ENCODE measurements at places on chromosomes 5 and 9.
A peak's percentile ranks its signal among the peaks of the same experiment; 100 is the strongest.

DNA sequence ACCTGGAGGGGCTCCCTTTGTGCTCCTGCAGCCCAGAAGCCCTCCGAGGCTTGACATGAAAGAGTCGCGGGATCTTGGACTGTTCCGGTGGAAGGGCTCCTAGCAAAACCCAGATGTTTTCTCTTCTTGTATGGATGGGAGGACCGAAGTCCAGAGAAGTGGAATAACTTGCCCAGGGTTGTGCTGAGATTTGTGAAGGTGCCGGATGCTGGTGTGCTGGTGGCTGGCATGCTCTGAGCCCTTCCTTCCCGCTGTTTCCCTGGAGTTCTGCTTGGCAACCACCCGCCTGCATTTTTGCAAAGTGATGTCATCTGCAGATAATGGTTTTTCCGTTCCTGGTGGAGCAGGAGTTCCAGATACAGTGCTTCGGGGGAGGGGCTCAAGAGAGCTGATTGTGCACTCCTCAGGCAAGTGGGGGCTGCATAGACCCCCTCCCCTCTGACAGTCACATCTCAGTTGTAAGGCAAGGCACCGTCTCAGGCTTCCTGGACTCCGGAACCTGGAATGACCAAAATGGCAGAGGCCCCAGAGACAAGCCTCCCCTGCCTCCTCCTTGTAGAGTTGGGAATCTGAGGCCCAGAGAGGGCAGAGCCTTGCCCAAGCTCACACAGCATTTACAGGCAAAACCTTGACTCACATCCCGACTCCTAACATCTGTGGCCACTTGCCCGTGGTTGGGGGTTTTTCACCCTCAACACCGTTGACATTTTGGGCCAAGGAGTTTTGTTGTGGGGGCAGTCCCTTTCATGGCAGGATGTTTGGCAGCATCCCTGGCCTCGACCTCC lies 157.0 kb downstream of the RGS3 start:
- DNase-seq = no peak

DNA sequence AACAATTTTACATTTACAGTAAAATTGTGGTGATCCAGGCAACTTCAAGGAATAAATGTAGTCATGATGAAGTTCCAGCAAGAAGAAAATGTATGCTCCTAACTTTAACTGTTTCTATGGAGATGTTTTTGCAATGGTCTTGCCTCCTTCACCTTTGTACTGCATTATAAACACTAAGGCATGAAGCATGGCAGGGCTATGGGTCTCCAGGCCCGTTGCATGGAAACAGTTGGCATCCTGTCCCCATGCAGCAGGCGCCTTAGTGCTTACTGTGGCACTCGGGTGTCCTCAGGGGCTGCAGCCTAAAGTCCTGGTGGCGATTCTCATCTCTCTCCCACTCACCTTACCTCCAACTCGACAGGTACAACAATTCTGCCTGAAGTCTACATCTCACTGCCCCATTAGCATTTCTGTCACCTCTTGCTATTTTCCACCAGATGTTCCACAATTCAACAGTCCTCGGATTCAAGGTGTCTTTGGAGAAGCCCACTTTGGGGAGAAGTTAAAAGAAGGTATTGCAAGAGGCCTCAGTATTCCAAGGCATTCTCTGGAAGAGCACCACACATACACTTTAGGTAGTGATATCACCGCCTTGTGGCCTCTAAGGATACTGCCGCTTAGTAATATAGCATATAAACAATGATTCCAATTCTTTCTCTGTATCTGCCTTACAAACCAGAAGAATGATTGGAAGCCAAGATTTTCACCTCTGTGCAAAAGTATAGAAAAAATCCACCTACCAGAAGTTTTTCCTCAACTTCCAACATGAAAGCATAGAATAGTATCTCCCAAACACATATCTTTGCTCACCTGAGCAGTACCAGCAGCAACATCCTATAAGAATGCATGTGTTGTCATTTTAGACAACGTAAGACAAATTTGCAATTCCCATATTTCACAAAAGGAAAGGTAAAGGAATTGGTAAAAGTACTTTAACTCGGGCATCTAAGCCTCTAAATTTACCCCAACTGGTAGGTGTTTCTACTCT lies 5.1 kb downstream of the LIFR start:
- DNase-seq = peak; percentile 37

- DNase-seq = no peak
These were observed 25.2 kb upstream of the FRMD3 start for GRCh38 chr9:83563360-83563759.

- DNase-seq = peak; percentile 21
These were observed 6.2 kb downstream of the UGT3A2 start for GRCh38 chr5:36060420-36060887.

GRCh38 chr9:124389146-124389939 lies 25.9 kb downstream of the PSMB7 start:
- DNase-seq = no peak

- DNase-seq = no peak
These were observed 22.8 kb downstream of the ELAVL2 start for GRCh38 chr9:23803216-23803615.

- DNase-seq = no peak
These were observed 281.1 kb upstream of the PCSK5 start for GRCh38 chr9:75609401-75609800.

GRCh38 chr5:140497897-140498296 lies 49.6 kb upstream of the EIF4EBP3 start:
- no peak for DNase-seq

DNA sequence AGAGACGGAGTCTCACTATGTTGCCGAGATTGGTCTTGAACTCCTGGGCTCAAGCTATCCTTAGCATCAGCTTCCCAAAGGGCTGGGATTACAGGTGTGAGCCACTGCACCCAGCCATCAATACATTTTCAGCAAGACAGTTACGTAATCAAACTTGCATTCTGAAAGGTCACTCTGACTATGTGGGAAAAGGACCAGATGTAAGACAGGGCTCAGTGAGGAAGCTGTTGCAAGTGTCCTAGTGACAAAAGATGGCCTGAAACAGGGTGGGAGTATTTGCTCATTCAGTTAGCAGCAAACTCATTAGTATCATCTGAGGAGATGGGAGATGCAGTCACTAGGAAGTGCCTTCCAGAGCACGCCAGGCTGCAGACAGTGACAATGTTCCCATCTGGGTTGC lies 16.9 kb downstream of the MED27 start:
- no peak for DNase-seq

- DNase-seq = no peak
These were observed 11.8 kb downstream of the GALNT12 start for GRCh38 chr9:98819231-98819630.

DNA sequence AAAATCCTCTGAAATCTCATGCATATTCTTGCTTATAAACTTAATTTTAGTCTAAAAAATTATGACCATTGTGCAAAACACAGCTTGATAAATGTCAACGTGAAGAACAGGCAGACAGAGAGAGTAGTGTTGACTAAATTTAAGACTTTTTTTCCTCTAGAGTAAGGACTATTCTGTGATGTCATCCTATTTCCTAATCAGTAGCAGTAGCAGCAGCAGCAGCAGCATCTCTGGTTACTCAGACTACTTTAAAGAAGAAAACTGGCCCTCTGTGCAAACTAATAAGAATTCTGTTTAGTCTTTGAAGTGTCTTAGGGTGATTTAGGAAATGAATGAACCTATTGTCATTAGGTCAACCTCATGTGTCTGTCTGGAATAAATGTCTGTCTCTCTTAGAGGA lies 403.0 kb downstream of the HINT1 start:
- no peak for DNase-seq

Measured in K562 (cell line).